ENCODE measurements at places on chromosomes 6 and 20.

DNA sequence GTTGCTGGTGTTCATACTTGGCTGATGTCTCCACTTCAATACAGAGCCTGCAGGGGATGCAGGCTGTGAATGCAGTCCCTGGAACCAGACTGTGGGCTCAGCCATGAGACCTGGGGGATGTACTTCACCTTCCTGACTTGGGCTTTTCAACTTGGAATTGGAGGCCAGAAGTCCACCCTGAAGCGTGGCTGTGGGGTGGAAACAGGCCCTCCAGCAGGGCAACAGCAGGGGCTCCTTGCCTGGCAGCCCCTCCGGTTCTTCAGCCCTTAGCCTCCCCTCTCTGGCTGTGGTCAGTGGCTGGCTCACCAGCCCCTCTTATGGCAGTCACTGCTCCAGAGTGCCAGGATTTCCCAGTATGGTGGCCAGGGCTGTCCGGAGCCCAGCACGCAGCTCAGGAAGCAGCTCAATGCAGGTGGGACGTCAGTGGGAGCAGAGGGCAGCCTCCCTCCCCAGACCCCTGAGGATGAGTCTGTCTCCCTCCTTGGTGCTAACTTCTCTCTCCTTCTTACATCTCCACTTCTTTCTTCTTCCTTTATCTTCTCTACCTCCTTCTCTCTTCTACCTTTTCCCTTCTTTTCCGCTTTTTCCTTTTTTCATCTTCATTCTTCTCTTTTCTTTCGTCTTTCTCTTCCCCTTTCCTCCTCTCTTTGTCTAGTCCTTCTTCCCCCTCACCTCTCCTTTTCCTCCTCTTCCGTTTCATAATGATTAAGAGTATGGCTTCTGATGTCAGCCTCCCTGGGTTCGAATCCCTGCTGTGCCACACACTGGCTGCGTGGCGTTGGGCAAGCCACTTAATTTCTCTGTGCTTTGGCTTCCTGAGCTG is 45.3 kb downstream of the SLC52A3 start:
- no peak for DNase-seq

DNA sequence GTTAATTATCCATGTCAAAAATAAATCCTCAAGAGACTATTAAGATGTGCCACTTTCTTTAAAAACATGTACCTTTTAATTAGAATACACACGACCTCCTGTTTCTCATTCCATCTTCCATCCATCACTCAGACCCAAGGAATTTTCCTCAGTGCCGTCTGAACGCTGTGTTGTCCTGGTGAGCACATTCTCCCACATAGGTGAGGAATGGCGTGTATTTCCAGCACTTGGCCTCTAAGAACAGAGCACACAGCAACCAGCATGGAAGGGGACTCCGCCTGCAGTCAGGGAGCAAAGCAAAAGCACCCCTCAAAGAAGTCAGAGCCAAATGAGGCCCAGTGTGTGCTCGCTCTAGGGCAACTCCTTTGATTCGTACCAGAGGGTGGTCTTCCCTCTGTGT is 45.9 kb downstream of the TBXT start:
- DNase-seq: no peak

DNA sequence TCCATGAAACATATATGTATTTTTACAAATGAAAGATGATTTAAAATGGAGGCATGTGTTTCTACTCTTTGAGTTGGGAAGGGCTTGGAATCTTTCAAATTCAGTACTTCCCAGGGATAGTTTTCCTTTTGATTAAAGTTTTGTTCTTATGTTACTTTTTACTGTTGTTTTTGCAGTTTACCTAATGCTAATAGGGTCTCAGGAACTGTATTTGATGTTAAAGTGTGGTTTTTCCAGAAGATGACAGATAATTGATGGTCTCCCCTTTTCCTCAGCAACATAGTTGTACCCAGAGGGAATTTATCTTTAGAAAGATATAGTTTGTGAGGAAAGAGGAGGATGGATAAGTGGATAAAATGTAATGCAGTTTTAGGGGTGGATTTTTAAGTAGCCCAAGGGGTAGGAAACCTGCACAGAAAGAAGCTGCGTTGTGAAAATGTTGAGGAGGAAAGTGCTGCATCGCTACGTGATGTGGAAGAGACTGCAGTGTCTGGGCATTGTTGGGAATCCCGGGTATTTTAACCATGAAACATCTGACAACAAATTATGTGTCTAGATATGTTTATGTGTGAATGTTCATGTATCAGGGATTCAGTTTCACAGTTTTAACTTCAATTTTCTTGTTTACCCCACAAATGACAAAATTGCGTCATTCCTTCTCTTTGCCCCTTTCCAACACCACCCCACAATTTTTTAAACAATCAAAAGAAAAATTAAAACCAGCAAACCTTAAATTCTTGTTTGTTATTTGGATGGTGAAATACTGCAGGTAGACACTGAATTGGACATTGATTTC is 42.3 kb downstream of the GNAS start:
- DNase-seq: no peak

DNA sequence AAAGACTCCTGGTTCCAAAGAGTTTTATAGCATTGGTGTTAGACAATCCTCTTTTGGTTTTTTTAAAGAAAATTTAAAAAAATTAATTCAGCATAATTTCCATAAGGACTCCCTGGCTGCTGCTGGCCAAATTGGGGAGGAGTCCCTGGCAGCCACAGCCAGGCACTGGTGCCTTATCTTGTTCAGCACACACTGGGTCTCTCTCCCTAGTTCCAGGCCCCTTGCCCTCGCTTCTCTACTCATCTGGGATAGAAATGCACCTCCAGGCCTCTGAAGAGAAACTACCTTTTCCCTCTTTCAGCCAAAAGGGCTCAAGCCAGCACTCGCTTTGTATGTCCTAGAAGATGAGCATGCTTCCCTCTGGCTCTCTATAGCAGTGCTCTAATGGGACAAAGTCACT is 13.4 kb upstream of the MAPK13 start:
- DNase-seq: no peak

DNA sequence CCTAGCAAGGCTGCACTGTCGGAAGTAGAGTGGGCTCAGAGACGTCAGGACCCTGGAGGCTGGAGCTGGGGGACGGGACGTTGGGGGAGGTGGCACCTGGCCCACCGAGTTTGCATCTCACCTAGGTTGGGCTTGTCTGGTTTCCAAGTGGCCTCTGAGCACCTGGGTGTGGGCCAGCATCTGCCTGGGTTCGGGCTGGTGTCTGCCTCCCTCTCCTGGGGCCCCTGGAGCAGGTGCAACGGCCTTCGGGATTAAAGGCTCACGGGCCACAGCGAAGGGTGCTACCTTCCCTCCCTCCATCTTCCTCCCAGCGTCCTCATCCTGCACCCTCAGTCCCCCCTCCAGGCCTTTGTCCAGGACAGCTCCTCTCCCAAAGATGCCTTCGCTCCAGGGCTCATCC is 6.0 kb downstream of the HRH3 start:
- no peak for DNase-seq
